Immature natural killer cell (primary cell): ENCODE measurements at places on chromosomes 3 and 15.

GRCh38 chr3:115502128-115502527, 121.2 kb upstream of the GAP43 start:
- no peak for DNase-seq

DNA sequence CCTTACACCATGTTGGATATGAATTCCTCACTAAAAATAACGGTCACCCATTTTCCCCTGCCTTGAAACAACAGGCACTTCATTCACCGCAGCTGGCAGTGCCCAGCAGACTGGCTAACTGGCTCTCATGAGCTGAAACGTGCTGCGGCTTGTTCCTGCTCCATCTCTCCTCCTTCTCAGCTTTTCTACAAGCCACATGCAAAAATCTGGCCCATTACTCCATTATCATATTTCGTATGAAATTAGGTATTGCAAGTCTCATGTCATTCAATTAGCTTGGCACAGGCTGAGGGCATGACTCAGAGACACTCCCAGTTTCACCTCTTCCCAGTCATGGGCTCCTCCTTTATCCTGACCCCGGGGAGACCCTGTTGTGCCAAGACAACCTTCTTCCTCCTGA, 60.0 kb downstream of the MAGEF1 start:
- DNase-seq = no peak

DNA sequence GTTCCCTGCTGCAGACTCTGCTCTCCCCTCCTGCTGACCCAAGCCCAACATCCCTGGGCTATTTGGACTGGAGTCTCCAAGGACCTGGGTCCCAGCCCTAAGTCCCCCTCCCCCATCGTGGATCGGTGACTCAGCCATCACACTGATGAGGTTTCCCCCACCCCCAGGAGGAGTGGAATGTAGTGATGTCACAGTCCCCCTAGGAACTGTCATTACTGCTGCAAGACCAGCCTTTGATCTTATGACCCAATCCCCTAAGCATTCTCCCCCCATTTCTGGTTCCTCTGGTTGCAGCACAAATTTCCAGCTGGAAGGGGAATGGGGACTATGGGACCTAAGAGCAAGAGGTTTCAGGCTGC, 63.4 kb upstream of the CSPG4 start:
- no peak for DNase-seq

DNA sequence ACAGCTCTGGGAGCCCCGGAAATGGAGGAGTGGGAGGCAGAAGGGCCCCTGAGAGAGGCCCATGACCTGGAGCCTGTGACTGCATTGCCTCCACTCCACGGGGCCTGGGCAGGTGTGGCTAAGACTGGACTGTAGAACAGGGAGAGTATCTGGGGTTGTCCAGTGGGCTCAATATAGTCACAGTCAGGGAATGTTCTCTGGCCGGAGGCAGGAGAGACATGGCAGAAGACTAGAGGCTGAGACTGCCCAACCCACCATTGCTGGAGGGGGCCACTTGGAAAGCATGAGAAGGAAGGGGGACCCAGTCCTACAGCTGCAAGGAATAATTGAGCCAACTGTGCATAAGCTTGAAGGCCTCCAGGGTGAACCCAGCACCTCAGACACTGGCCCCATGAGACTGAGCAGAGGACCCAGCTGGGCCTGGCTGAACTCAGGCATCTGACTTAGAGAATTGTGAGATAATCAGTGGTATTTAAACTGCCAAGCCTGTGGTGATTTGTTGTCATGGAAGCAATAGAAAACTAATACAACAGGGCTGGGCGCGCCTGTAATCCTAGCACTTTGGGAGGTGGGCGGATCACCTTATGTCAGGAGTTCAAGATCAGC, 33.1 kb downstream of the NIPA2 start:
- no peak for DNase-seq

GRCh38 chr3:24242012-24242698, 252.5 kb downstream of the THRB start:
- no peak for DNase-seq

DNA sequence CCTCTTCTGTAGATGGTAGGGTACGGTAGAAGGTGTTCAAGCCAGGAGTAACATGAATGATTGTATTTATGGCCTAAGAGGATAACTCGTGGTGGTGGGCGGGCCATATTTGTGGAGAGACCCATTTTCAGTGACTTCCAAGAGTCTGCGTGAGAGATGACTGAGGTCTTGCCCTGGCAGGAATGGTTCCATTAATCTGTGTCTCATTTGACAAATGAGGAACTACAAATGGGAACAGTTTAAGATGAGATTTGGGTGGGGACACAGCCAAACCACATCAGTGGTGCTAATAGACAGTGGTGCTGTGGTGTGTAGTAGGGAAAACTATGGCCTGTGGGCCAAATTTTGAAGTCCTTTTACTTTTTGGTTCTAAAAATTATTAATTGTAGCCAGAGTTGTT, 47.1 kb downstream of the FLNB start:
- DNase-seq = no peak

DNA sequence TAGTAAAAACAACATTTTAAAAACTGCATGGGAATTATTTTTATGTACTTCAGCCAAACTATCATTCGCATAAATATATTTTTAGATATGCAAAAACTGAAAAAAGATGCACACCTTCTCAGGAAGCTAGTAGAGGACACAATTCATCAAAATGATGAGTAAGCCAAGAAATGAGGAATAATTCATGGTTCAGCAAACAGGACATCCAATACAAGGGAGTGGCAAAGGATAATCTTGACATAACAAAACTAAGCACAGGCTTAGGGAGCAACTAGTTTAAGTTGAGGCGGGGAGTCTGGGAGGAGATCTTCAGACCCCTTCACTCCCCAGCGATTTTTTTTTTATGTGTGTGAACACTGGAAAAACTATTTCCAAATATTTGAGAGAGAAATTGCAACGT, 93.7 kb downstream of the ZNF280D start:
- no peak for DNase-seq

- no peak for DNase-seq
These were observed 435.4 kb upstream of the GOLIM4 start for GRCh38 chr3:168531116-168531515.

DNA sequence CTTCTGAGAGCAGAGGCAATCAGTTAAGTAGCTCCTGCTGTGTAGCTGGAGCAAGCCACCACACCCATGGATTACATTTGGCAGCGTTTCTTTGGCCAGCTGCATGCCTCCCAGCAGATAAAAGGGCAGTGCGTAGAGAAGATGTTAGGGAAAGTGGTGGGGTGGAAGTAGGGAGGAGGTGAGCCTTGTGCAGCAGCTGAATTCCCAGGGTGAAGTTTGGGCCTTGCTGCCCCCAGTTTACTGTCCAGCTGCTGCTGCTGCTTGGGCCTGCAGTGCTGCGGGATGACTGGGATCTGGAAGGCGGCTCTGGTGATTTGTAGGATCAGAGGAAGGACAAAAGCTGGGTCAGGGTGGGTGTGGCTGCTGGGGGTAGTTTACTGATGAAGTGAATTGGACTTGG, 318.7 kb upstream of the C2CD4B start:
- no peak for DNase-seq

DNA sequence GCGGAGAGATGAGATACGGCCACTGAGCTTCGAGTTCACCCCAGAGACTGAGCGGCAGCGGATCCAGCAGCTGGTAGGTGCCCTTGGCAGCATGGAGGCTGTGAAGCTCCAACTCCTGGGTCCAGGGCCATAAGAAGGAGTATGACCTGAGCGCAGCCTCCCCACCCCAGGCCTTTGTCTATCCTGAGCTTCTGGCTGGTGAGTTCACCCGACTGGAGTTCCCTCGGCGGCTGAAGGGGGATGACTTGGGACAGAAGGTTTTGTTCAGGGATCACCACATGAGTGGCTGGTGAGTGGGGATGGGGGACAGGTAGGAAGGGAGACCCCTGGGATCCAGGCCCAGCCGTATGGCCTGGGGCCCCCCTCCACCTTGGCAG, 2.6 kb downstream of the PPM1M start:
- no peak for DNase-seq

DNA sequence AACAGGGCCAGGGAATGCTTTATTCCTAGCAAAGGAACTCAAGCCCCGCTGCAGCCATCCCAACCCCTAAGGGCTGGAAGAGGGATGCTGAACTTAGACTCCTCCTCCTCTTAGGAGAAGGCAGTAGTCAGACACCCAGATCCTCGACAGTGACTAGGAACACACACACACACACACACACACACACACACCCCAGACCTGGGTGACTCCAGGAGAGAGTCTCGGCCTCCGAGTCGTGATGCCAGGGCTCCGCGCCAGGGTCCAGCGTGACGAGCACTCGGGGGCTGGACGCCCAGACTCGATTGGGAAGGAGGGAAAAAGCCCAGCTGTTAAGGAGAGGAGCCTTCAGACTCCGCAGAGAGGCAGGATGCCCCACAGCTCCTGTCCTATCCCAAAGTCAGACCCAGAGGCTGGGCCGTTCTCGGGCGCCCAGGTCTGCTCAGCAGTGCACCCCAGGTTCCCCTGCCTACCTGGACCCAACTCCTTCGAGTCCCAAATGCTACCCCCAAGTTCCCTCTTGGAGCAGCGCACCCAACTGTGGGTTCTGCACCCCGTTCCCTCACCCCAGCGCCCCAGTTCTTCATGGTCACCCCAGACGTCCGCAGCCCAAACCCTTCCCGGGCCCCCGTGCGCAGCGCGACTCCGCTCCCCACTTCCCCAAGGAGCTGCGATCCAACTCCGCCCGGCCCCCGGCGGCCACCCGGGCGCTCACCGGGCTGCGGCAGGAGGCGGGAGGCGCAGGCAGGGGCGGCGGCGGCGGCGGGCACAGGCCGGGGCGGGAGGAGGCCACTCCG, 421 bp downstream of the BMF start:
- DNase-seq = no peak
